ENCODE measurements at places on chromosomes 3 and 15. TPM values are rescaled to one million over a fixed set of nuclear protein-coding genes. Genes with fewer than 3 reads are reported as not detected.

Gene PHLDB2
- total RNA-seq: 4.8 TPM

Gene GCNT3
- under 0.01 TPM for total RNA-seq

Gene SLC28A2
- not detected for total RNA-seq

Gene LSMEM2
- not detected for total RNA-seq

Gene STRIT1
- not detected for total RNA-seq

Gene ABI3BP
- 1.1 TPM for total RNA-seq

Gene MEF2A
- 15.1 TPM for total RNA-seq

Gene FBXW12
- total RNA-seq: under 0.01 TPM

Gene TBCCD1
- 19.7 TPM for total RNA-seq

Gene CYP1A2
- total RNA-seq: not detected

Gene ZNF710
- total RNA-seq: 29.1 TPM

Gene SV2B
- total RNA-seq: 0.27 TPM

Gene BFSP2
- 0.27 TPM for total RNA-seq

Gene TMEM212
- not detected for total RNA-seq

Gene GUCA1C
- total RNA-seq: not detected

Gene NEK11
- total RNA-seq: 2.2 TPM

Gene BNC1
- not detected for total RNA-seq

GRCh38 chr15:77179541-77179998, 108.7 kb upstream of the TSPAN3 start:
- no peak for DNase-seq

DNA sequence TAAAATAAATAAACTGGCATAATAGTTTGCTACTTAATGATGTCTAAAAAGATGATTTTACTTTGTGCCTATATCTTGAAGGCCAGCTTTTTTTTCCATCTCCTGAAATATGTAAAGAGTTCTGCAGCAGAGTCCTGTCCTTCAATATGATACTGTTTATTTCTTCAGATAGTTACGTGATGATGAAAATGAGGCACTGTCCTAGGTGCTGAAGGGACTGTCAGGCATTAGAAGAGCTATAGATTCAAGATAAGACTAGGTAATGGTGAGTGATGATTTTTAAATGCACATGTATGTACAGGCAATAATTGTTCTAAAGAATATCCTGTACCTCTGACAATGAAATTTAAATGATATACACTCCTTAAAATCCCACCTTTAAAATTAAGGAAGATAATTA, 326.9 kb upstream of the DNAJC19 start:
- no peak for DNase-seq

GRCh38 chr3:105210141-105210540, 156.6 kb upstream of the ALCAM start:
- DNase-seq: no peak

GRCh38 chr3:35651426-35651825, 12.1 kb downstream of the ARPP21 start:
- no peak for DNase-seq

DNA sequence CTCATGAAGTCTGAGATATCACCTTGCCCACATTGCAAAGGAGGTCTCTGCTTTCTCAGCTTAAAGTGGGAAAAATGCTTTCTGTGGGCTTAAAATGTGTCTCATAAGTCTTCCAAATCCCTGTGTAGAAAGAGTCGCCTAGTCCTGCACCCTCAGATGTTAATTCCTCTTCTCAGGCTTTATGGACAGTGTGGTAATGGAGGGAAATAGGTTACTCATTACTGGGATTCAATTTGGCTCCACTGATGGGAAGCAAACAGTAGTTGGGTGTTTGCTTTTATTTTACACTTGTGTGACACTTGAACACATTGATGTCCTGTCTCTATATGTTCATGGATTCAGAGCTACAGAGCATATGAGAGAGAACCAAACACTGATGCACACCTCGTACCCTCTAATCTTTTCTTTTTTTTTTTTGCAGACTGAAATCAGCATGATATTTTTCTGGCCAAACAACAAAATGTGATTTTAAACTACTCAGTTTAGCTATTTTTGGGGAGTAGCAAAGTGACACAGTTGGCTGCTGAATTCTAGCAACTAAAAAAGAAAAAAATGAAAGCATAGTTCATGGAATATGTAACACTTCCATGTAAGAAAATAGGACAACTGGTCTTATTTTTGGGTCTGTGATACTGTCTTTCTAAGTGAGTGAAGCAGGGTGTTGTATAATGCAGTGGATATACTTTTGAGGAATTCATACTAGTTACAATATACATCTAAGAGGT, 8.6 kb downstream of the PTPRG start:
- no peak for DNase-seq

- no peak for DNase-seq
Observed at GRCh38 chr3:175335229-175335628, 476.1 kb downstream of the NAALADL2 start.

- DNase-seq: no peak
Observed at GRCh38 chr15:66394472-66394871, 7.8 kb downstream of the MAP2K1 start.

DNA sequence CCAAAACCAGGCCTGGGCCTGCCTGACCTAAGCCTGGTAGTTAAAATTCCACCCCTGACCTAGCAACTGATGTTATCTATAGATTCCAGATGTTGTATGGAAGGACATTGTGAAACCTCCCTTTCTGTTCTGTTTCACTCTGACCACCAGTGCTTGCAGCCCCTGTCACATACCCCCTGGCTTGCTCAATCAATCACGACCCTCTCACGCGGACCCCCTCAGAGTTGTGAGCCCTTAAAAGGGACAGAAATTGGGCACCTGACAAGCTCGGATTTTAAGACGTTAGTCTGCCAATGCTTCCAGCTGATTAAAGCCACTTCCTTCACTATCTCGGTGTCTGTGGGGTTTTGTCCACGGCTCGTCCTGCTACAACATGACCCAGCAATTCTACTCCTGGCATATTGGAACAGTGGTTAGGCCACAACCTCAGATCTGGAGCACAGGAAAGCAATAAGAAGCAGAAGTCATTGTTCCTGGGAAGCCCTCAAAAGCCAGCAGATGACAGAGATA, 36.7 kb upstream of the LHFPL4 start:
- DNase-seq: peak; percentile 28

DNA sequence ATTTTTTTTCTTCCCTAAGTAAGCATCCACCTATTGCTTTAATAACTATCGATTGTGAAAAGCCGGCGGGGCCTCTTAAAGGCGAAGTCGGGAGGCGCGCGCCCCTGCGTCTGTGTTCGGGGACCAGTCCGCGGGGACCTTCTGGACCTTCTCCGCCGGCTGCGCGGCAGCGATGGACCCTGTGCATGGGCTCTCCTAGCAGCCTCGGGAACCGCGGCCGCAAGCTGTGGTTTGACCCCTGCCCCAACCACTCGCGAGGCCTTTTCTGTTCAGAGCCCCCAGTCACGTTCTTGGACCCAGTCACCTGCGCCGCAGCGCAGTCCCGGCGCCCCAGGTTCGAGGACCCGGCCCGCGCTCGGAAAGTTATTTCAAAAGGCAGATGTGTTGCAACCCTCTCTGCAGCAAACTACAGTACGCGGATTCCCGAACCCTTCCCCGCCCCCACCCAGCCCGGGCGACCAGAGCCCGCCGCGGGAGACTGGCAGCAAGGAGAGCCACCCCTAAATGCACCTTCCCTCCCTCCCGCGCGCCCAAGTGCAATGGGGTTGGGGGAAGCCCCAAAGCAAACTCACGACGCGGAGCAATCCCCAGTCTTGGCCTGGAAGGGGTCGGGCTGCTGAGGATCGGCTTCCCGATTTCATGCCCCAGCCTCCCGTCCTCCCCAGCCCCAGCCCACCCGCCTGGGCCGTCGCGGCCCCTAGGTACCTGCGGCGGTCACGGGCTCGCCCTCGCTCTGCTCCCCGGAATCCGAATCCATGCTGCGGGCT, 684 bp downstream of the TNFAIP8L3 start:
- peak; percentile 28 for DNase-seq

- peak; percentile 60 for DNase-seq
Observed at GRCh38 chr15:59247364-59247763, 40.7 kb downstream of the LDHAL6B start.

DNA sequence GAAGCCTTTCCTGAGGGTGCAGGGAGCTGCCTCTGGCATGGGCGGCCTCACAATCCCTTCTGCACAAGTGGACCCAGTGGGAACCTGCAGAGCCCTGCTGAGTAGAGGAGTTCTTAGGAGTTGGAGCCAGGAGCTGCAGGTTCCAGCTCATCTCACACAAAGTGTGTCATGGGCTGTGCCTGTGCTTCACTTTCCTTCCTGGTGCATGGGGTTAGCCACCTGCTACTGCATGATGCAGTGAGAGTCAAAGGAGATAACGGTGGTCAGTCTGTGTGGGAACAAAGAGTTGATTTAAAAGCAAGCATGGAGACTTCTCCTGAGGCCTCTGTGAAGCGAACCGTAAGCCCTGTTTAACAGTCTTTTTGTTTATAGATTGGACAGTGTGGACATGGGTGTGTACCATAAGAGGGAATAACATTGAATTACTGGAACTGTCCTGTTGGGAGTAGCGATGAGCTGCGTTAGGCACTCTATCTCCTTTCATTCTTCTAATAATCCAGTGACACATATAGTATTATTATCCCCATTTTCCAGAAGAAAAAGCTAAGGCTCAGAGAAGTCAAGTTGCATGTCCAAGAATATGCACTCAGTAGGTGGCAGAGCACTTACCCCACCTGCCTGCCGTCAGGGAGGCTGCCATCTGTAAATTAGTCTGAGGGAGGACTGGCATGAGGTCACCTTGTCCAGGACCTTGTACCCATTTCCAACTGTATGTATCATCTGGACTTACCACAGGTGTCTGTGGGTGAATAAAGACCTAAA, 68.7 kb upstream of the PRR23C start:
- no peak for DNase-seq

- DNase-seq: peak; percentile 15
Observed at GRCh38 chr3:111906656-111907055, 47.6 kb downstream of the PHLDB2 start.

GRCh38 chr3:182568261-182568660, 225.0 kb upstream of the ATP11B start:
- DNase-seq: no peak

DNA sequence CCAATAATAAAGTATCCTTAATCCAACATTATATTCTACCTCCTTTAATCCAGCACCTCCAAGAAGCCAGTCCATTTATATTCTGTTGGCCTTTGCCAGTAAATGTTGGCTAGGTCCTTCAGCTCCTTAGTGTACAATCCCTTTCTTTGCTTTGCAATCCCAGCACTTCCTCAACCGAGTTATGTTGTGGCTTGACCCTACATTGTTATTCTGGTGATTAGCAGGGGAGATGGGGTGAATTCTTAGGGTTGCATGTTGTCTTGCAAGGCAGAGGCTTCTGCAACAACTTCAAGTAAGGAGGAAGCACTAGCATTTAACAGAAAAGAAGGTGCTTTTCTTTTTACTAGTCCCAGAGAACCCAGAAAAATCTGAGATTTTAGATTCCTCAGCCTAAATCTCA, 127.2 kb downstream of the CD47 start:
- no peak for DNase-seq

GRCh38 chr15:59622289-59622688, 10.7 kb downstream of the GCNT3 start:
- DNase-seq: no peak

GRCh38 chr3:58021072-58021959, 13.1 kb downstream of the FLNB start:
- no peak for DNase-seq

DNA sequence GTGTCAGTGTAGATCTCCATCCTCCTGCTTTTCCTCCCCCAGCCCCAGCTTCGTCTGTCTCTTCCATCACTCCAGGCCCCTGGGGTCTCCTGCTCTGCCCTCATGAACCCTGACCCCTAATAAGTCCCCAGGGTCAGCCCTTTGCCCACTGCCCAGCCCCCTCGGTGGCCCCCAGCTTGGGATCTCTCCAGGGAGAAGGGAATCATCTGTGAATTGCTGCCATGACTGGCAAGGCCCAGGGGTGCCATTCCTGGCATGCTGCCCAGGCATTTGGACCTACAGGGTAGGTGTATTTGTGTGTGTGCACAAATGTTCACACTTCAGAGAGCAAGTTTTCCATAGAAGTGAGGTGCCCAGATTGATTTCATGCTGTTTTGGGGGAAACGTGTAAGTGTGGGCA, 5.9 kb upstream of the TBC1D21 start:
- DNase-seq: no peak

GRCh38 chr3:6180171-6180570, 680.7 kb upstream of the GRM7 start:
- no peak for DNase-seq

- no peak for DNase-seq
Observed at GRCh38 chr3:35320646-35321407, 318.5 kb upstream of the ARPP21 start.

- DNase-seq: no peak
Observed at GRCh38 chr3:131109156-131109555, 82.5 kb downstream of the NEK11 start.

GRCh38 chr15:75542386-75542797, 36.7 kb downstream of the PTPN9 start:
- DNase-seq: no peak

- DNase-seq: peak; percentile 82
Observed at GRCh38 chr15:39580117-39580484, 778 bp upstream of the THBS1 start.

All from hematopoietic multipotent progenitor cell (in vitro differentiated cells).